Astrocyte (in vitro differentiated cells and primary cell): ENCODE measurements at places on chromosomes 4 and X. TPM values are rescaled to one million over a fixed set of nuclear protein-coding genes. Genes with fewer than 3 reads are reported as not detected.

CTSO gene
- 3.7 and 6.5 TPM in 2 replicates for total RNA-seq

DNA sequence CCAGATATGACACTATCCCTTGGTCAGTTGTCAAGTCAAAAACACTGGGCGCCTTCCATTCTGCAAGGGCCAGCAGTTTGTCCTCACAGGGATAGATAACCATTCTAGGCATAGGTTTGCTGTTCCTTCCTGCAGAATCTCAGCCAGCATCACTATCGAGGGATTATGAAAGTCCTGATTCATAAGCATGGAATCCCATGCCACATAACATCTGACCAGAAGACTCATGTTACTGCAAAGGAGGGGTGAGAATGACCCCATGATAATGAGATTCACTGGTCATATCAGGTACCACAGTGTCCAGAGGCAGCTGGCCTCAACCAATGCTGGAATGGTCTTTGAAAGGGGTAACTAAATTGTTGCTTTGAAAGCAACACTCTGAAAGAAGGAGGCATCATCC, 84.7 kb downstream of the OTC start:
- no peak overlapping the region for H3K27ac ChIP-seq
- DNase-seq = peak; percentile 15
- H3K4me3 ChIP-seq = no peak overlapping the region
- H3K36me3 ChIP-seq = no peaks in the 10 kb centered on the region

DNA sequence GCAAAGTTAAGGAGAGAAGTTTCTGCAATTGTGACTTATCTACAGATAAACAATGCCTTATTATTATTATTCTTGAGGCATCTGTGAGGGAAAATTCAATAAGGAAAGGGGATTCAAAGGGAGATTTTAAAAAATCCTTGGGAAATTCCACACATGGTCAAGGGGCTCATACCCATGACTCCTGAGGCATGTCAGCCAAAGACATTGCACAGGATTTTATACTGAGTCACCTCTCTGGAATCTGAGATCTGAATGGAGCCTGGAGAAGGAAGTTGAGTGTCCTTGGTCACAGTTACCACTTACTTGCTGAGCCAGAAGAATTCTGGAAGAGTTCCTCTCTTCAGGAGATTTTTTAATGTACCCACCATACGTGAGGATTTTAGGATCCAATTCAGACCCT, 14.4 kb upstream of the CXCL8 start:
- peak overlapping the region; percentile 76 for H3K27ac ChIP-seq
- H3K4me3 ChIP-seq = no peak overlapping the region
- H3K36me3 ChIP-seq = no peaks in the 10 kb centered on the region
- H3K4me1 ChIP-seq = peaks cover 19% of the 10 kb centered on the region
- no peaks in the 10 kb centered on the region for H3K27me3 ChIP-seq
- peak; percentile 93 for DNase-seq

- peak; percentile 88 for DNase-seq
- H3K27me3 ChIP-seq = no peaks in the 10 kb centered on the region
- no peaks in the 10 kb centered on the region for H3K36me3 ChIP-seq
Measured at GRCh38 chr4:113384600-113384999, 335.1 kb downstream of the ANK2 start.

DNA sequence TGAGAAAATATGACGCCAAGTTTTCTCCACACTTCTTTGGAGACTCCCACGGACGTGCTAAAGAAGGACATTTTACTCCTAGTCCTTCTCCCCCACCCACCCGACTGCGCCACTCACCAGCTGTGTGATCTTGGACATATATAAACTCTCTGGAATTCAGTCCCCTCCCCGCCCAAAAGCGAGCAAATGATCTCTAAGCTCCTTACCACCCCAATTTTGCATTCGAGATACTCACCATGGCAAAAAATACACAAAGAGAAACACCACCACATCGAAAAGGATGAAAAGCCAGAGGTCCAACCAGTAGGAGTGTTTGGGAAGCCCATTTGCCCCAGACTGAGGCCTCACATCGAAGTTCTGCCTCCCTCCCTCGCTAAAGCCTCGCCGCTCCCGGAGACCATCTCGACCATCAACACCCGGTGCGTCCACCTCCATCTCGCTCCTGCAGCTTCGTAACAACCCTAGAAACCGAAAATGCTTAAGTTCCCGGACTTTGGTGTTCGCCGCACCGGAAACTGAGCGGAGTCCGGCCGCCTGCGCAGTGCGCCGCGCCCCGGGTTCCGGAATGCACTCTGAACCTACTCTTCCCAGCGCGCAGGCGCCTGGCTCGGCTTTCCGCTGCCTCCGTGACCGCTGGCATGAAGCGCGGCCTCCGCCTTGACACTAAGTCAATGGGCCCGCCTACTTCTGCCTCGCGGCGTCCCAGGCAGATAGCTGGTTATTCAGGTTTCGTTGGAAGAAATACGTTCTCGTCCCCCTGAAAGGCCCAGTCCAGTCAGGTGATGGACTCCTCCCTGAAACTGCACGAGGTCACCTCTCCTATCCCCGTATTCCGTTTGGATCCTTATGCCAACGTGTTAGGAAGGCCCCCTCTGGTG, 21.6 kb downstream of the FABP2 start:
- H3K36me3 ChIP-seq = peaks cover 14% of the 10 kb centered on the region
- peak; percentile 81 for DNase-seq
- peak overlapping the region; percentile 95 for H3K27ac ChIP-seq

DUSP21 gene
- total RNA-seq = not detected in 2 replicates

NAA11 gene
- not detected in 2 replicates for total RNA-seq

MAGEA4 gene
- not detected in 2 replicates for total RNA-seq

- no peak overlapping the region for H3K27ac ChIP-seq
- DNase-seq = no peak
- H3K36me3 ChIP-seq = no peaks in the 10 kb centered on the region
- H3K4me3 ChIP-seq = no peak overlapping the region
- H3K4me1 ChIP-seq = no peaks in the 10 kb centered on the region
- no peaks in the 10 kb centered on the region for H3K27me3 ChIP-seq
Measured at GRCh38 chr4:78138252-78138651, 81.1 kb downstream of the FRAS1 start.
